ENCODE measurements at places on chromosomes 6 and 20.

DNA sequence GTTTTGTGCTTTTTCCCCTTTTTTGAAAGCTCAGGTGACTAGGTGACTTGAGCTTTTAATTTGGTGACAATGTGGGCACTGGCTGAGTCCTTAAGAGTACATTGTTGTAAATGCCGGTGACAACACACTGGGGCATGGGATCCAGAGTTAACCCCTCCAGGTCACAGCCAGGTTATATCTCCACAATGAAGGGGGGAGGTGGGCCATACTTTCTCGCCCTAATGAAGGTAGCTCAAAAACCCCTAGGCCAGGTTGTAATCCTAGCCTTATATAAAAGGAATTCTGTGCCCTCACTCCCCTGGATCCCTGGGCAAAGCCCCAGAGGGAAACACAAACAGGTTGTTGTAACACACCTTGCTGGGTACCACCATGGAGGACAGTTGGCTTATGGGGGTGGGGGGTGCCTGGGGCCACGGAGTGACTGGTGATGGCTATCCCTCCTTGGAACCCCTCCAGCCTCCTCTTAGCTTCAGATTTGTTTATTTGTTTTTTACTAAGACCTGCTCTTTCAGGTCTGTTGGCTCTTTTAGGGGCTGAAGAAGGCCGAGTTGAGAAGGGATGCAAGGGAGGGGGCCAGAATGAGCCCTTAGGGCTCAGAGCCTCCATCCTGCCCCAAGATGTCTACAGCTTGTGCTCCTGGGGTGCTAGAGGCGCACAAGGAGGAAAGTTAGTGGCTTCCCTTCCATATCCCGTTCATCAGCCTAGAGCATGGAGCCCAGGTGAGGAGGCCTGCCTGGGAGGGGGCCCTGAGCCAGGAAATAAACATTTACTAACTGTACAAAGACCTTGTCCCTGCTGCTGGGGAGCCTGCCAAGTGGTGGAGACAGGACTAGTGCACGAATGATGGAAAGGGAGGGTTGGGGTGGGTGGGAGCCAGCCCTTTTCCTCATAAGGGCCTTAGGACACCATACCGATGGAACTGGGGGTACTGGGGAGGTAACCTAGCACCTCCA lies 2.2 kb upstream of the VEGFA start:
- no peak for DNase-seq

GRCh38 chr20:44733341-44734069 lies 12.2 kb upstream of the KCNK15 start:
- DNase-seq, result peak; percentile 79

GRCh38 chr6:34568341-34569201 lies 12.4 kb upstream of the SPDEF start:
- DNase-seq, result no peak

DNA sequence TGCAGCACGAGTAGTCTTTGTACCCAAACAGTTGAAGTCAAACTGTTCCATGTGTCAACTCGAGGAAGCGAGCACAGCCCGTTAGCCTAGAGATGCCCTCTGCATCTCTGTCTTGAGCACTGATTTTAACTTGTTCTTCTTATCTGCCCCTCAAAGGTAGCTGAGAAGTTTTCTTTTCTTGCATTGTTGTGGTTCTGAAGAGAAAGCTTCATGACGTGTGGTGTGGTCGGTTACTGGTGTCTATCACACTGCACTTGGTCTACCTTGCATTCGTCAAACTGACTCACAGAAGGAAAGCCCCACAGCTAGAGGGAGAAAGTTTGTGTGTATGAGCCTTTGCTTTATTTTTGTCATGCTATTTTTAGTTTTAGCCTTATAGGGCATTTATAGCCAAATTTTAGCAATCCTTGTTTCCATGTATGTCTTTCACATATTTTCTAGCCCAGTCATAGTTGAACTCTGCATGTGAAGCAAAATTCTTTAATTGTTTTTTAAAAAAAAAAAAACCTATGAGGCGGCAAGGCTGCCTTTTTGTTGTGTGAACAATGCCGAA lies 115.1 kb downstream of the JAG1 start:
- DNase-seq, result no peak

DNA sequence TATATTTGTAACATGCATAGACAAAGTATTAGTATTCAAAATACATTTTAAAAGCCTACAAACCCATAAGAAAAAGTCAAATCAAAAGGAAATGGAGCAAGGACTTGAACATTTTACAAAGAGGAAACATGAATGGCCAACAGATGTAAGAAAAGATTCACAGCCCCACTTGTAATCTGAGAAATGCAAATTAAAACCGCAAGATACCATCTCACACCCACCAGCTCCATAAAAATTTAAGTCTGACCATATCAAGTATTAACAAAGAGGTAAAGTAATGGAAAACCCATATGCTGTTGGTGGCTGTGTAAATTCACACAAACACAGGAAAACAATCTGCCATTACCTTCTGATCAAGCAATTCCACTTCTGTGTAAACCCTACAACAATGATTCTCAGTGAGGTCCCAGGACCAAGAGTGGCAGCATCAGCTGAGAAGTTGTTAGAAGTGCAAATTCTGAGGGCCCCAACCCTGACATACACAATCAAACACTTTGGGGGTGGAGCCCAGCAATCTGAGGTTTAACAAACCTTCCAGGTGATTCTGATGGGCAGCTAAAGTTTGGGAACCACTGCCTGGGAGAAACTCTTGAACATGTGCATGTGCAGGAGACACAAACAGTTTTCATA lies 30.9 kb downstream of the BCL2L1 start:
- DNase-seq, result no peak

- DNase-seq, result peak; percentile 77
Observed at GRCh38 chr20:63518351-63518861, 2.2 kb upstream of the PPDPF start.

- DNase-seq, result no peak
Observed at GRCh38 chr6:125019918-125020317, 57.7 kb downstream of the RNF217 start.

- no peak for DNase-seq
Observed at GRCh38 chr6:38168699-38169098, 349.2 kb downstream of the ZFAND3 start.

DNA sequence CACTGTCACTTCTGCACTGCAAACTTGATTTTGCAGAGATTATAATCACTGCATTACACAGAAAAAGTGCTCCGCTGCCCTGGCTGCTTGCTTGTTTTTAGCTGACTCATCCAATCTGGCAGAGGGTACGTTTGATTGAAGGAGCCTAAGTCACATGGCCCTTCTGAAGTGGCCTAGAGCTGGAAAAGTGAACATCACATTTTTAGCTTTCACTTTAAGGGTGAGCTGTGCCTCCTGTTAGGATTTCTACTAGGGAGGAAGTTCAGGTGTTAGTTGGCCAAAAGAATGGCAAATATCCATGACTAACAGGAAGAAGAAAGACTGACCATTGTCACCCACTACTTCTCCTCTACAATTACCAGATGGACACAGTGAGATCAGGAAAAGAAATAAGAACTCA lies 889.1 kb upstream of the MAP3K7 start:
- no peak for DNase-seq

DNA sequence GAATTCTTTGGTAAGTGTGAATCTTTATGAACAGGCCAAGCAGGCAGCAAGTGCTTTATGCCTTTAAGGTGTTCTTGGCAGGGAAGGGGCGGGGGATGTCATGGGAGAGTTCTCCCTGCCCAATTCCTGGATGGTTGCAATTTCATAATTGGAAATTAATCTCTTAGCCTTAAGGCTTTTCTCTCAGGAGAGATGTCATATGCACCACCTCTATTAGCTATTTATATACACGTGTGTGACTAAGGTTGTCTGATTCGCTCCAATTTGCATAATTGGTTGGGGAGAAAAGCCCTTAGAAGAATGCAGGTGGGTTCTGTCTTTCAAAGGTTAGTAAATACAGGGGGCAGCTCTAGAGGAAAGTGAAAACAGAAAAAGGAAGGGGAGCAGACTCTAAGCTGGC lies 5.2 kb upstream of the ENPP5 start:
- no peak for DNase-seq

- no peak for DNase-seq
Observed at GRCh38 chr6:17741507-17741906, 34.8 kb upstream of the NUP153 start.

GRCh38 chr6:130982941-130983456 lies 80.0 kb downstream of the EPB41L2 start:
- DNase-seq, result no peak

DNA sequence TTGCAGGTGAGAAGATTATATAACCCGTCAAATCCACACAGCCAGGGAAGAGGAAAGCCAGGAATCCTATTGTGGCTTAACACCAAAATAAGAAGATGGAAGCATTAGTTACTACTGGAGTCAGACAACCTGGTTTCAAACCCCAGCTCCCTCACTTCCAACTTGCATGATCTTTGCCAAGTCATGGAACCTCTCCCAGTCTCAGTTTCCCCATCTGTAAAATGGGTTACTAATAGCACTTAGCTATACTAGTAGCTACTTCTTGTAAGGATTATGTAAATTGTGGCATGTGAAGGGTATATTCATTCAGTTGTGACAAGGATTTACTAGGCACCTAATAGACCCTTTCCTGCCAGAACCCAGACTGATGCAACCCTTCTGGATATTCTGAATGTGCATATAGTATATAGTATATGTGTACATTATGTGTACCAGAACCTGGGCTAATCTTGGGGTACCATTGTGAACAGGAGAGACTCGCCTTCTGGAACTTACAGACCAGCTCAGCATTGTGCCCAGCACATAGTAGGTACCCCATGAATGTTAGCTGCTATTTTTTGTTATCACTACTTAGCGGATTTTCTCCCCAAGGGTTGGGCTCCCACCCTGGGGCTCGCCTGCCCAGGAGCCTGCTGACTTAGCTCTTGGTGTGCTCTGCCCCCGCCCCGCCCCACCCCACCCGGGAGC lies 50.3 kb downstream of the JPH2 start:
- DNase-seq, result no peak

GRCh38 chr20:50729901-50730764 lies 1.2 kb upstream of the PARD6B start:
- DNase-seq, result peak; percentile 72

DNA sequence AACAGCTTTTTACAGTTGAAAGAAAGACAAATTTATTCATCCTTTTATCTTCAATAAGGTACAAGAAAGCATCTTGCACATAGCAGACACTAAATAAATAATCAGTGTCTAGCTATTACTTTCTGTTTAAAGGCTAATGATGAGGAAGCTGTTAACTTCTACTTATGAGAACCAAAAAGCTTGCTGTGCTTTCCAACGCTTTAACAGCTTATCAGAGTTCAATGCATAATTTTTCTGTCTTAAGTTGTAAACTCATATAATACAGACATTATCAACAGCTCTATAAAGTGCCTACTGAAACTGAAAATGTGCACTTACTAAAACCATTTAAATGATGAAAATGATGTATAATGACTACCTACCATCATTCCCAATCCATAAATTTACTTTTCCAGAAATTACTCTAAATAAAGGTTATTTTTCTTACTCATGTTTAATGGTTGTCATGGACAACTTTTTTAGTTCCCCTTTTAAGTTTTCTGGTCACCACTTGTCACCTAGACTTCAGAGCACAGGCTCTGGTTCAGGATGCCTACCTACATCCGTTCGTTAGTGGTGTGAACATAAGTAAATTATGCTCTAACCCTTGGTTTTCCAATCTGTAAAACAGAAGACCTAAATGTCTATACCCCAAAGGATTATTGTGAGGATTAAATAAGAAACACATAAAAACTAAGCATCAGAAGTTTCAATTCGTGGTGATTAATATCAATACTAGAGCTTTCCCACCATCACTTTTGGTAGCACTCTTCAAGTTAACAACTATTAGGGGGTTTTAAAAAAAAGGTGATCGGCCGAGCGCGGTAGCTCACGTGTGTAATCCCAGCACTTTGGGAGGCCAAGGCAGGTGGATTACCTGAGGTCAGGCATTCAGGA lies 8.0 kb downstream of the PNISR start:
- DNase-seq, result no peak

GRCh38 chr6:41504466-41505121 lies 41.6 kb upstream of the FOXP4 start:
- peak; percentile 67 for DNase-seq

GRCh38 chr6:134992155-134992554 lies 42.3 kb upstream of the ALDH8A1 start:
- no peak for DNase-seq

- DNase-seq, result no peak
Observed at GRCh38 chr6:22952097-22952496, 382.7 kb downstream of the HDGFL1 start.

- DNase-seq, result no peak
Observed at GRCh38 chr20:34557936-34558319, 590 bp upstream of the MAP1LC3A start.

GRCh38 chr20:54704032-54704635 lies 228.7 kb downstream of the DOK5 start:
- DNase-seq, result no peak

GRCh38 chr20:41996951-41997350 lies 378.8 kb upstream of the CHD6 start:
- no peak for DNase-seq

GRCh38 chr6:104813552-104813951 lies 46.2 kb downstream of the HACE1 start:
- DNase-seq, result no peak

DNA sequence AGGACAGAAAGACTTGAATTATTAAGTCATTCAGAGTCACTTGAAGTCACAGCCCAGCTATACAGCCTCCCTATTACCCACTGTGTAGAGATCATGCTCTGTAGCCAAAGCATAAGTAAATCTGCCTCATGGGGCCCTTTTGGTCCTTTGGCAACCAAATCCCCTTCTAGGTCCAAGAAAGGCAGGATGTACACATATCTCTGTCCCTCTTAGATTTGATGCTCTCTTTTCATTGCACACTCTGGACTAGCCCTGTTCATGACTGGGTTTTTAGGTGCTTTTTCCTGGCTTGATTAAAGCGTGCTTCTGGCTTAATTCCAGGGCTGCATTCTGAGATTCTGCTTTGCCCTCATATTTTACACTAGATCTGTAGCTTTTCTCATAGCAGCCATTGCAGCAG lies 296.8 kb downstream of the TENT5A start:
- no peak for DNase-seq

DNA sequence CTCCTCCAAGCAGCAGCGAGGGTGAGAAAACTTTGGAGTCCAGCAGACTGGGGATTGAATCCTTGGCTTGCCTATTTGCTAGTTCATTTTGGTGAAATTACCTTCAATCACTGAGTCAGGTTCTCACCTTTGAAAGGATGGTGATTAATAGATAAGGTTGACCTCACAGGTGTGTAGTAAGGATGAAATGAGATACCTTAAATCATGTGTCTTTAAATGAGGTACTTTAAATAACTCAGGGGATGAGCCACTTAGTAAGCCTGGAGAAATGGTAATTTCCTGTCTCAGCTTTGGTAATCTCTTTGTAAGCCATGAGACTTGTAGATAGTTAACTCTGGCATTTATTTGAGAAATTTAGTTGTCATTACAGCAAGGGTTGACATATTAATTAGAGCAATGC lies 70.2 kb downstream of the TULP4 start:
- DNase-seq, result no peak

GRCh38 chr6:43718387-43719105 lies 31.0 kb upstream of the MRPS18A start:
- DNase-seq, result peak; percentile 35

Data from kidney (tissue), 22 donors.